ENCODE measurements at places on chromosomes 6 and 20.

DNA sequence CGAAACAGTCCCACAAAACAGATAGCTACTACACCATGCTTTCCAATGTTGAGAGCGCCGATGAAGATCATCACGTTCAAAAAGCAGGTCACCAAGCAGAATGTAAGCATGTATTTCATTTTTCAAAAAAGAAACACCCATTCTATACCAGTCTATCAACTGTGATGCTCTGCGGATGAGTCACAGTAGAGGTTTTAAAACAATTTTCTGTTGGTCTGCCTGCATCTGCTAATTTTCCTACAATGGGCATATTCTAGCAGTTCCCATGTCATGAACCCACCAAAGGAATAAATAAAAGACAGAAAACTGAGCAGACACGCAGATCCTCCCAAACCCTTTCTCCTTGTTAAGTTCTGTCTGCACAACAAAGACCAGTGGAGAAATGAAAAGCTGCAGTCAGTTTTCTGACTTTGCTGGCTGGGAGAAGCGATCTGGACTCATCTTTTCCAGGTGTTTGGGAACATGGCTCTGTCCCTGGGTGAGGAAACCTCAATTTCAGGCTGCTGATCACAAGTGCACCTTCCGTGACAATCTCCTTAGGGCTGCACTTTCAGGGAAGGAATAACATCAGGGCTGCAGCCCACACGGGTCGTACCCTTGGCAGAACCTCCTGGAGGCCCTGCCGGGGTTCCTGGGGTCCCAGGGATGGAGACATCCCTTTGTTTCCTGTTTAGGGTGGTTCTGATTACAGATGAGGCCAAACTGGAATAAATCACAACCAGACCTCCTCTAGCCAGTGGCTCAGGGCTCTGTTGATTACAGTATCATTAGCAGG lies 200.1 kb downstream of the BMP7 start:
- no peak for DNase-seq

DNA sequence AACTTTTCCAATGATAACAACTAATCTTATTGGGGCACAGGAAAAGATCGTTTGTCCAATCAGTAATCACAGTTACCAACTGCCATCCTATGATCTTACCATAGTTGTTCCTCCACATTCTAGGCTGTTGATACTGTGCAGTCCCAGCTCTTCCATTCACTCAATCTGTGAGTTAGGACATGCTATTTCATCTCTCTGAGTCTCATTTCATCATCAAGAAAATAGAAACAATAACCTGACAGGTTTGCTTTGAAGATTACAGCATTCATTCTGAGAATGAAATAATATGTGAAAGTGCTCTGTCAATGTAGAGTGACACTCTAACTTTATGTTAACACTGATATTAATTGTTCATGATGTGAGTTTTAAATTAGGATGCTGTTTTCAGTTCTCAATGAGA lies 89.8 kb downstream of the KIF13A start:
- no peak for DNase-seq

DNA sequence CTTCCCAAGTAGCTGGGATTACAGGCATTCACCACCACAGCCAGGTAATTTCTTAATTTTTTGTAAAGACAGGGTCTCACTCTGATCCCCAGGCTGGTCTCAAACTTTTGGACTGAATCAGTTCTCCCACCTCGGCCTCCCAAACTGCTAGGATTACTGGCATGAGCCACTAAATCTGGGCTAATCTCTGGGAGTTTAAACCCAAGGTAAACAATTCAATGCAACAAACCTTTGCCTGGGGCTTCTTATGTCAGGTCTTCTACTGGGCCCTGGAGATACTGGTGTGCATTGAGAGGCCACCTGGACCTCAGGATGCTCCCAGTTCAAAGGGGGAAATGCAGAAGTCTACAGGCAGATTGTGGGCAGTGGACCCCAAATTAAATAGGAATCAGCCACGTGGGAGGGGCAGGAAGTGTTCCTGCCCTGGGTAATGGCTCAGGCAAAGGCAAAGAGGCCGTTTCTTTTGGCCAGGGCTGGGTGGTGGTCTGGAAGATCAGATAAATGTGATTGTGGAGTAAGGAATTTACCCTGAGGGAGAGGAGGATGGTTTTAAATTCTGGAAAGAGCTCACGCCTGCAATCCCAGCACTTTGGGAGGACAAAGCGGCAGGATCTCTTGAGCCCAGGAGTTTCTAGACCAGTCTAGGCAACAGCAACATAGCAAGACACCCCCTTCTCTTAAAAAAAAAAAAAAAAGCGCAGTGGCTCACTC lies 1.3 kb upstream of the MYBL2 start:
- DNase-seq = no peak

DNA sequence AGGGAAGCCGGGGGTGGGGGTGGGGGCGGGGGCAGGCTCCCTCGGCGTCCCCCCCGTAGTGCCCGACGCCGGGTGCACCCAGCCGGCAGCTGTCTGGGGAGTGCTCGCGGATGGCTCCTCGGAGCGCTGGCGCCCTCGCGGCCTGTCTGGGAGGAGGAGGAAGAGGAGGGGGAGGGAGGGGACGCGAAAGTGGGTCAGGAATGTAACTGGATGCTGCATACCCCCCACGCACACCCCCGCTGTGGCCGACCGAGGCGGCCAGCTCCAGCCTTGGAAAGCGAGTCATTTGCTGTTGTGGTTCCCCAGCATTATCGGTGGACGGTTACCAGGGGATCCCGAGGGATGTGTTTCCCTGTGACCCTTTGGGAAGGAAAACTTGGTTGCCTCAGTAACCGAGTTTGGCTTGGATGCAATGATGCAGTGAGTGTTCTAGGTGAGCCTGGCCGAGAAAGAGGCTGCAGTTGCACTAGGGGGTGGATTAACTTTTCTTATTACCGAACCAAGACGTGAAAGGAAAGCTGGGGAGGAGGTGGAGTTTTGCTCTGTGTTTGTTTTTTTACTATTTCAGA lies 55.2 kb upstream of the RREB1 start:
- no peak for DNase-seq

DNA sequence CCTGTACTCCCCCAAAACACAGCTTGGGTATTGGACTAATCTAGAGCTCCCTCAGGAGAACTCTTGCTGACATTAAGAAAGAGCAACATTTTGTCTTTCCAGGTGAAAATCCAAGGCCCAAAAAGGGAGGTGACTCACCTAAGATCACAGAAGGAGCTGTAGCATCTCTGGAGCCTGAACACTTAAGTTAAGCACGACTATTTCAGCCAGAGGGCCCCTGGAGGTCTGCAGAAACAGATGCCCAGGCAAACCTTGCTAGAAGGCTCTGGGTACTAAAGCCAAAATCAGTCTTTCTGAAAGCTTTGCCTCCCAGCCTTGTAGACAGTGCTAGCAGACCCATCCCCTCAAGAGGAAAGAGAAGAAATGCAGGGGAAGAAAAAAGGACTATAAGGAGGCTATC lies 8.8 kb downstream of the EDN1 start:
- DNase-seq = no peak

- no peak for DNase-seq
Observed at GRCh38 chr20:56843817-56844216, 214.7 kb downstream of the TFAP2C start.

DNA sequence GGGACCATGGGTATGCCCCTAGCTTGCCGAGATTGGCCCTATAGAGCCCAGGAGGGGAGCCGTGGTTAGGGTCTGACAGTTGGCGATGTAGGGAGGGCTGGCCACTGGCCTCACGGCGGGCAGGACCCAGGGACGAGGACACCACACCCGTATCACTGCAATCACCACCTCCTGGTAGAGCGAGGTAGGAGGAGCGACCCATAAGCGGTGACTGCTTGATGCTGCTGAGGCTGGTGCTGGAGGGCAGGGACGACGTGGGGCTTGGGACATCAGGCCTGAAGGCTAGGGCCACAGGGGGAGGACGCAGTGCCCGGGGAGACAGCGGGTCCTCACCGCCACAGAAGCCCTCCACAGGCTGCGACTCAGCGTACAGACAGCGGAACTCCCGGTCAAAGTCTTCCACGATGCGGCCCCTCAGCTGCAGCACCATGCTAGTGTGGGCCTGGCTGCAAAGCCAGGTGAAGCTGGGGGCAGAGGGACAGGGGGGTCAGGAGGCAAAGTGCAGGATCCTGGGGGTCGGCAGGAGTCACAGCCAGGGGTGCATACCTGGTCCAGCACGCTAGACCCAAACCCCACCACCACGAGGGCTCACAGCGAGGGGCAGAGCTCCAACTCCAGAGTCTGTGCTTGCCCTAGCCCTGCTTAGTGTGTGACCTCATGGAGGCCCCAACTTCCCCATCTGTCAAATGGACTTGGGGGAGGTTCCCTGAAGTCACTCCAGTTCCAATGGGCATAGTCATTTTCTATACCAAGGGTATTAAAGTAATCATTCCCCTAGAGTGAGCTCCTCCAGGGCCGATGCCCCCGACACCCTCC lies 3.1 kb upstream of the EIF6 start:
- no peak for DNase-seq

GRCh38 chr20:1224205-1224890 lies 1.5 kb upstream of the RAD21L1 start:
- DNase-seq = no peak

GRCh38 chr20:34626992-34627391 lies 49.9 kb downstream of the PIGU start:
- no peak for DNase-seq

DNA sequence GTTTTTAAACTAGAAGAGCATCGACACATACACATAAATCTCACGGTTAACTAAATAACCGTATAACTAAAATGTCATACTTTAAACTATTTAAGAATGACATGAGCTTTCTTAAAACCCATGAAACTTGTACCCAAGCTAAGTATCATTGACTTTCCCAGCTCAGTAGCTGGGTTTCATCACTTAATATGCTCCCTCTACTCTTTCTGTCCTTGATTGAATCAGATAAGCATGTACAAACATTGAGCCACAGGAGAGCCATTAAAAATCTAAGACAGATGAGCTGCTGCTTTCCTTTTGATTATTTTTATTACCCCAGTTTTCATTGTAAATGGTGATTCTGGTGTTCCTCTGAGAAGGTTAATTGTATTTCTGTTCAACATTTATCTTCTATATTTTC lies 115.8 kb downstream of the FOXO3 start:
- DNase-seq = no peak

GRCh38 chr6:106522562-106523250 lies 106.6 kb downstream of the RTN4IP1 start:
- DNase-seq = no peak

DNA sequence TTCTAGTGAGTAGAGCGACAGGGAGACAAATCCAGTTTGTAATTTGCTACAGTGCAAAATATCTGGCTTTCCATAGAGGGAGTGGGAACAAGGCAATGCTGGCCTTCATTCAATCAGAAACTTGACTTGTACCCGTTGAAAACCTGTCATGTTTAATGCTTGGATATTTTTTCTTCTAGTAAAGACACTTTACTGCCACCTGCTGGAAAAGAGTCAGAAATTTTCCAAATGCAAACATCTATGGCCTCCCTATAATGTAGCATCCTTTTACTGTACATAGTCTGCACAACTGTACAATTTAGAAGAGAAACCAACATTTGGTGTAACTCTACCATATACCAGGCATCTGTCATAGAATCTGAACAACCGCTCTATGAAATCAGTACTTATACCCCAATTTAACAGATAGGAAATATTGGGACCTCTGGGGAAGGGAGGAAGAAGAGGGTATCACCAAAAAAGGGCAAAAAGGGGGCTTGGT lies 16.7 kb upstream of the TBC1D20 start:
- peak; percentile 24 for DNase-seq

DNA sequence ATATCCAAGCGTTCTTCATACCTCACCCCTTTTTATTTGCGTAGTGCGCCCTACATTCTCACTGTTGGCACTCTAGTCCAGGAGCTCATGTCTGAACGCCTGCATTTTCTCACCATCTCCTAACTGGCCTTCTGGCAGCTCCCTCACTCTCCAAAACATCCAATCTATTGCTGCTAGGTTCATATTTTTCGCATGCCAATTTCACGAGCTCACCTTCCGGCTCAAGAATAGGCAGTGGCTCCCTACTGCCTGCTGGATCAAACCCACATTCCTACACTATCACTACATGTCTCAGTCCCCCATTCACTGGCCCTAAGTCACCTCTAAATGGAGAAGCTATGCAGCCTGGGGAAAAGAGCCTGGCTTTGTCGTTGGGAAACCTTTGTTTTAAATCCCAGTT lies 115.0 kb downstream of the IPCEF1 start:
- DNase-seq = no peak
